ENCODE measurements at places on chromosomes 7 and 10.

GRCh38 chr7:157044147-157044687, 33.8 kb upstream of the MNX1 start:
- no peak for DNase-seq

GRCh38 chr7:116698930-116699721, 27.1 kb downstream of the MET start:
- peak; percentile 90 for DNase-seq

GRCh38 chr10:114174695-114175188, 739 bp upstream of the CCDC186 start:
- no peak for DNase-seq

DNA sequence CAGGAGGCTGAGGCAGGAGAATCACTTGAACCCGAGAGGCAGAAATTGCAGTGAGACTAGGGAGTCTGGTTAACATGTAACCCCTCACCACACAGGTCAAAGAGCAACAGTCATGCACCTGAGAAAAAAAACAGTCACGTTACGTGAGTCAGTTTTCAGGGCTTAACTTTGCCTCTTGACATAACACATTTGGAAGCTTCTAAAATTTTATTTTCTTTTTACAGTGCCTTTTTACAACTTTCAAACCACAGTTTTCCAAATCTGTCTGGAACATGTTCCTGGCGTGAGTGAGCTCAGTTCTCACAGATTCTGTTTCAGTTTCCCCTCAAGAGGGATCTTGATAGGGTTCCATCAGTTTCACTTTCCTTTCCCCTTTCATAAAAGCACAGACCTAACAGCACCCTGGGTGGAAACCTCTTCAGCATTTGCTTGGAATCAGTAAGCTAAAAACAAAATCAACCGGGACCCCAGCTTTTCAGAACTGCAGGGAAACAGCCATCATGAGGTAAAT, 4.4 kb downstream of the IFIT3 start:
- DNase-seq, result no peak

DNA sequence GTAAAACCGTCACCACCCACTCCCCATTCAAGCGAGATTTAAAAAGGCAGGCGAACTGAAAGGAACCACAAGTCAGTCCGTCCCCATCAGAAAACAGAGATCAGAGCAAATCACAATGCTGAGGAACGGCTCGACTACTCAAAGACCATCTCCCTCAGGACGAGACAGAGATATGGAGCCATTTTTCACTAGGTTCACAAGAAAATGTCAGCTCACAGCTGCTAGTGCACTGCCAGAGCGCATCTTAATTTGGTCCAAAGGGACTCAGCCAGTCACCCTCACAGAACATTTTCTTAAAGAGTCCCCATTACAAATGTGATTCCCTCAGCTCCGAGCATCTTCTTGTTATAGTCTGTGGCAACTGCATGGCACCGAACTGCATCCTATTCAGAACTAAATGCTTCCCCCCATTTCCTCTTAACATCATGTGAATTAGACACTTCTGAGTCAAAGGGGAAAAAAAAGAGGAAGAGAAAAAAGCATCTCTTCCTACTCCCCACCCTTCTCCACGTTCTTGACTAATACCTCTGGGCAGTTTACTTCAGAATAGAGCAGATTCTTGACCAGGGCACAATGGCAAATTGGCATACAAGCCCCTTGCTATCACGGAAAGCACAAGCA, 683.9 kb downstream of the MAGI2 start:
- peak; percentile 33 for DNase-seq

DNA sequence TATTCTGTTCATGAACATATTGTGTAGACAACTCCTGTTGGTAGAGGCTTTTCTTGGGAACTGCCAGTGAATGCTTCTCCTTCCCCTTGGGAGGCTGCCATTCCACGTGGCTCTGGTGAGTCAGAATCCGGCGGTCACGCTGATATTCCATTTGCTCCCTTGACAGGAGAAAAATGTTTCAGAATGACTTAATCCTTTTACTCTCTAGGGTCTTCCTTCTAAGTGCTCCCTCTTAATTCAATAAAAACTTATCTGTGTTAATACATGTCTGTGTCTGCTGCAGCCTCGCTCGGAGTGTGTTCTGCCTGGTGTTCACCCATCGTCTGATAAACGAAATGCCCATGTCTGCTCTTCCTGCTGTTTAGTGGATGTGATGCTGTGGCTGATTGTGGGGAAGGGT, 278.6 kb downstream of the ARHGAP12 start:
- no peak for DNase-seq

DNA sequence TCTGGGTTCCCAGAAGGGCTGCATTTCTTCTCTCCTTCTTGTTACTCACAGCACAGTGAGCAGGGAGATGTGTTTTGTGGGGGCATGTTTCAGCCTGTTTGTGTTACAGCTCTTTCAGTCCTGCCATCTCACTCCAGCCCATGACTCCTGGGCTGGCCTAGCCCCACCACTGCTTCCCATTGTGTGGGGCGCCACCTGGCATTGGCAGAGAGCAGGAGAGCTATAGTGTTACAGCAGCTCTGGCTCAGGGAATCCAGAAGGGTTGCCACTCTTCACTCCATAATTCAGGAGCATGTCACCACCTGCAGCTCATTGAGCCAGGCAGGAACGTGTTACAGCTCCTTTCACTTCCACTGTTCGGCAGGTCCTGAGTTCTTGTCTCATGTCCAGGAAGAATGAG, 30.0 kb downstream of the CLDN12 start:
- DNase-seq, result no peak

DNA sequence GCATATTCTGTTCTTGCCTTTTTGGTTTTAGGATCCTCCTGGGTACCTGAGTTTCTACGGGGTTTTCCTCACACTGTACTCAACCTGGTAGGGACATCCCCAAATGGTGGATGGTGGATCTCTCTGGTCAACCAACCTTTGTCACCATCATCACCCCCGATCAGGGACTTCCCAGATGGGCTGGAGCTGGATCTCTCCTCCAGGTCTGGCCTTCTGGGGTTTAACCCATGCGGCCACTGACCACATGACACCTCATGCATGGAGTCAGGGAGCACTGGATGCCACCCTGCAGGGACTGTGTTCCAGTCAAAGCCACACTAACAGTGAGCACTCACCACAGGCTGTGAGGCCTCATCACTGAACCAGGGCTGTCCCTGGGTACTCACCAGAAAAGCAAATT, 80.0 kb downstream of the CELF2 start:
- no peak for DNase-seq

DNA sequence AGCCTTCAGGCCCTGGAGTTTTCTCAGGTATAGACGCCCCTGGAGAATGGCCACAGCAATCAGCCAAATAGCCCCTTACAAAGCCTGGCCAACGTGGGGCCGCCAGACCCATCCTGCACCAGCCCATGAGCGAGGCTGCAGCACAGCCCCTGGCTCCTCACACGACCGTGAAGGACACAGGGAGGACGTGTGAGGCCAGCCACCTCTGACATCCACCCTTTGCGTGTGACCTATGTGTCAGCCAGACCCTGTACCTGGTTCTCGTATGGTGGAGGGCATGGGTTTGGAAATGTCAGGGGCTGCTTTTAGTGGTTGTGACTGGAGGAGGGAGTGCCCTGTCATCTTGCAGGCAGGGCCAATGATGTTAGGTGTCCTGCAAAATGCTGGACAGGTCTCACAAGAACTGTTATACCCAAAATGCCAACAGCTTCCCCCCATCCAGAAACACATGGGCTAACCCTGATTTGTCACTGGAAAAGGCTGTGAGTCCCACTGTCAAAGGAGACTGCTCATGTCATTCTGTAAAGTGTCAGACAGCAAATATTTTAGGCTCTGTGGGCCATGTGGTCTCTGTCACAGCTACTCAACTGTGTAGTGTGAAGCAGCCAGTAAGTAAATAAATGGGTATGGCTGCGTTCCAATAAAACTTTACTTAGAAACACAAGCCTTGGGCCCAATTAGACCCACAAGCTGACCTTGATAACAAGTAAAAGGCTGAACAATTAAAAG, 30.0 kb downstream of the NOD1 start:
- DNase-seq, result no peak

DNA sequence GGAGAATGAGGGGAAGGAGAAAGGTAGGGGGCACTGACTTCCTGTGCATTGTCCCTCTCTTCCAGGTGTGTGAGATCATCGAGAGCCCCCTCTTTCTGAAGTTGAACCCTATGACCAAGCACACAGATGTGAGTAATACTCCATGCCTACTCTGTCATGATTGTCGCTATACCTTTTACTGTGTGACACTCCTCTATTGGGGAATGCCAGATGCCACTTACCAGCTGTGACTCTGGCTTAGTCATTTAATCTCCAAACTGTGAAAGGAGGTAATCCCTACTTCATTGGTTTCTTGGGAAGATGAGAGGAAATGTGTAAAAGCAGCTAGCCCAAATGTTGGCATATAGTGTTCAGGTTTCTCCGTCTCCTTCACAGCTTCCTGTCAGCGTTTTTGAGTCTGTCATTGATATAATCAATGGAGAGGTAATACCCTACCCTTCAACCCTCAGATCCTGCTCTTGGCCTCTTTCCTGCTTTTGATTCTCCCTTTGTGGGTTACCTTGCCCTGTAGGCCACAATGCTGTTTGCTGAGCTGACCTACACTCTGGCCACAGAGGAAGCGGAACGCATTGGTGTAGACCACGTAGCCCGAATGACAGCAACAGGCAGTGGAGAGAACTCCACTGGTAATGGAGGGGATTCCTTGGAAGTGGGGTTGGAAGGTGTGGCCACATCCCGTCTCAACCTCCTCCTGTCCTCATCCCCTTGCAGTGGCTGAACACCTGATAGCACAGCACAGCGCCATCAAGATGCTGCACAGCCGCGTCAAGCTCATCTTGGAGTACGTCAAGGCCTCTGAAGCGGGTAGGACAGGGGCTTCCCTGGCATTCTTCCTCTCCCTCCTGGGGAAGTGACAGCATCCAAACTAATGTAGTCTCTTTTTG, 2.0 kb downstream of the COPS6 start:
- DNase-seq, result no peak

- DNase-seq, result peak; percentile 40
Measured at GRCh38 chr7:157009778-157010587, 480 bp downstream of the MNX1 start.

GRCh38 chr10:56068040-56068439, 293.0 kb downstream of the ZWINT start:
- no peak for DNase-seq

DNA sequence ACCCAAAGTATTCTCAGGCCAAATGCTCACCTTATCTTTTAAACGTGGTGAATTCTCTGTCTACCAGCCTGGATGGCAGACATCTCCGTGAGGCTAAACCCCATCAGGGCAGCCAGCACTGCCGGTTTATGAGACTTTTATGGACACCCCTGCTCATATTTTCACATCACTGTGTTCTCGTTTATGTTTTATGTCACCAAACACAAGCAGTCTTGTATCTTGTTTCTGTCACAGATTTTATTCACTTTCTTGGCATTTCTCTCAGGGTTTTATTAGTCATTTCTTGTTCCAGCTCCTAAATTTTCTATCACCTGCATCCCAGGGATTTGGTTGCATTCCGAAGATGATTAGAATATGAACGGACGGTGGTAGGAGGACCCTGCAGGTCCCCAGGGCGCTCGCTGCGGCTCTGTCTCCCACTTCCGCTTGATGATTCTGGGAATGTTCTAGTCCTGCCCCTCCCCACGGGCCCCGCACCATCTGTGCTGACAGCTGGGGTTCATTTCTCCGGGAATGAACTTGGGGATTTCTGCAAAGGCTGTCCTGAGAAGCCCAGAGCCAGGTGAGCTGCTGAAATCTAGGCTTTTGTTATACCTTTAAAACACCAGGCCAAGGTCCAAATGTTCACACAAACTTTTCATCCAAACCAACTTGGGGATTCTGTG, 217.6 kb downstream of the GFRA1 start:
- no peak for DNase-seq

GRCh38 chr10:8230902-8231301, 176.4 kb downstream of the GATA3 start:
- no peak for DNase-seq

- no peak for DNase-seq
Measured at GRCh38 chr7:17374157-17374556, 75.7 kb downstream of the AHR start.

GRCh38 chr10:120285408-120285807, 171.6 kb upstream of the PLPP4 start:
- DNase-seq, result no peak

- DNase-seq, result no peak
Measured at GRCh38 chr10:34228066-34228465, 587.0 kb downstream of the PARD3 start.

GRCh38 chr7:8822595-8822994, 389.2 kb downstream of the NXPH1 start:
- no peak for DNase-seq

GRCh38 chr10:11386044-11386443, 225.4 kb downstream of the USP6NL start:
- no peak for DNase-seq

GRCh38 chr7:128076196-128076795, 45.1 kb upstream of the LRRC4 start:
- no peak for DNase-seq

- DNase-seq, result no peak
Measured at GRCh38 chr7:21326921-21327320, 101.0 kb upstream of the SP4 start.

DNA sequence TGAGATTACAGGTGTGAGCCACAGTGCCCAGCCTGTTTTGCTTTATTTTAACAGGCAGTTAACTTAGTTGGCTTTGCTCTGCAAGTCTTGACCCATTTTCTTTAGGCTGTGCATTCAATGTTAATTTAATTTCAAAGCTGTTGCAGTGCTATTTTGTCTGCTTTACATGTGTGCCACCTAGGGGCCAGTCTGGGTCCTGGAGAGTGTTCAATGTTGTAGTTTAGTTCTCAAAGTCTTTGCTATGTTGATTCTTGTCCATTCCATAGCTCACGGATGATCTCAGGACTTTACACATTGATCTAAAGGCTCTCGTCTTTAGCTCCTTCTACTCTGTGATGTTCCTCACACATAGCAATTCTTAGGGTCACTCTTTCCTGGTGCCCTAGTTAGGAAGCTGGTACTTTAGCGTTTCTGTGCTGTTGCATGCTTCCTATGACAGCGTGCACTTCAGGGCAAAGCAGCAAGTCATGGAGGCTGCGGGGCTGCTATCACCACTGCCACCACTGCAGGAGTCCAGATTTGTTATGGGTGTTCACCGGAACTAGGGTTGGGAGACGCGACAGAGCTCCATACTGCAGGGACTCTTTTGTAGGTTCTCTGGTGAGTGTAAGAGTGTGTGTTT, 16.4 kb upstream of the ABCA13 start:
- no peak for DNase-seq

GRCh38 chr7:105289704-105290103, 99.0 kb downstream of the SRPK2 start:
- DNase-seq, result no peak

- no peak for DNase-seq
Measured at GRCh38 chr7:134856691-134857090, 77.3 kb downstream of the CALD1 start.

- no peak for DNase-seq
Measured at GRCh38 chr7:112484671-112485167, 3.9 kb downstream of the LSMEM1 start.

- DNase-seq, result no peak
Measured at GRCh38 chr10:71814922-71815411, 36.1 kb downstream of the PSAP start.

- DNase-seq, result no peak
Measured at GRCh38 chr10:34339816-34340553, 475.1 kb downstream of the PARD3 start.

DNA sequence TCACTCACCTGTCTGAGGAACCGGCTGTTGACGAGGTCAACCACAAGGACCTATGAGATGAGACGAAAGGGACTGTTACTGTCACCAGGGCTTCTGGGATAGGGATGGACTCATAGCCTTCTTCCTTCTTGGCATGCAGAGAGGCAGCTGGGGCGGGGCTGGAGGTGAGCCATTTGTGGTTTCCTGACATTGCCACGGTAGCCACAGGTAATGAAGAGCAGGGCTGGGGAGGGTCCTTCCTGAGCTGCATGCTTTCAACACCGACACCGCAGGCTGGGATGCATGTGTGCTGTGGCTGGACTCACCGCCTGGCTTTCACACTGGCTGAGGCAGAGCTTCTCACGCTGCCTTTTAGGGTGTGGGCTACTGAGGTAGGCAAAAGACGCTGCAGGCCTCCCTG, 46.4 kb upstream of the MKRN1 start:
- DNase-seq, result no peak
